NCI-H1417 (cell line): ENCODE measurements at places on chromosomes 16 and 17.

- DNase-seq: no peak
These were observed 4.5 kb downstream of the PRSS27 start for GRCh38 chr16:2715519-2715918.

DNA sequence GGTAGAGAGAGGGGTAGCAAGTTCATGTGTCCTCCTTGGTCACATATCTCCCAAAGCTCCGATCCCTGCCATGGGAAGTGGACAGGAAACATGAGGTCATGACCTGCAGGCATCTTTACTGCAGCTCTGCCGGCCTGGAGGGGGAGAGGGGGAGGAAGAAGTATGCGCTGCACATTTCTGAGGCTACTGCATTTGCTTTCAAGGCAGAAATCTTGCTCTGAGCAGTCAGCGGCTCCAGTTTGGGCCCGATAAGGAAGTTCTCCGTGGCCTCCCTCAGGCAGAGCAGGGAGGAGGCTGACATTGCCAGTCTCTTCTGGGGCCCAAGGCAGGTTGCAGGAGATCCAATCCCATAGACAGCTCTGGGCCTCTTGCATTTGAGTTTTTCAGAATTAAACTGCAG, 1.5 kb upstream of the NHERF1 start:
- no peak for DNase-seq

DNA sequence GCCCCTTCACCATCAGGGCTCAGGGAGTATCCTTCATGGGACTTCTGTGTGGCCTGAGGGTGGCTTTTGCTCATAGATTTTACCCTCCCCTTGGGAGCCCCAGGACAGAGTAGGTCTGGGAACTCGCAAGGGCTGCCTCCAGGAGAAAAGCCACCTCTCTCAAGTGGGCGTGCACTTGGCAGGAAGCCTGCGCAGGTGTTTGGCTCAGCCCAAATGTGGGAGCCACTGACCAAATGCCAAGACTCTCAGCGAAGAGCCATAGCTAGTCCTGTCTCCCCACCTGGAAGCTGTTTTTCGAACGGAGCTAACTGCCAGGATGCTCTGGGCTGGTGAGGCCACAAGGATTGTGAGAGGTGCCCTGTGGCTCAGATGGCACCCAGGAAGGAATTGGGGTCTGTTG, 2.0 kb upstream of the HSD17B2 start:
- DNase-seq: no peak

- DNase-seq: peak; percentile 23
These were observed 2.7 kb upstream of the NFE2L1 start for GRCh38 chr17:48045316-48046001.

DNA sequence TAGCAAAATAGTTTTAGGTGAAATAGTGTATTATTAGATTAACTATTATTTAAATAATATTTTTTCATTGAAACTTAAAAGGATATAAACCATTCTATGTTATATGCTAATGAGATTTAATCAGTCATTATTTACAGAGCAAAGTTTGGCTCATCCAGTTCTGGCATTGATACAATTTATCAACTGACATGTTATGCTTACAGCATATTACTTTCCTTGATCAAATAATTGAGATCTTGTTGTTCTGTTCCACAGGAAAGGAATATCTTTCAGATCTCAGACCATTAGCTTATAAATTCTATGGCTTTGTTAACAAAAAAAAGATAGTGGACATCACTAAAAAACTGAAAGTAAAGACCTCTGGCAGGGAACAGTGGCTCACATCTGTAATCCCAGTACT, 403.0 kb downstream of the ZFHX3 start:
- DNase-seq: no peak
